ENCODE measurements at places on chromosomes 7 and 10.

DNA sequence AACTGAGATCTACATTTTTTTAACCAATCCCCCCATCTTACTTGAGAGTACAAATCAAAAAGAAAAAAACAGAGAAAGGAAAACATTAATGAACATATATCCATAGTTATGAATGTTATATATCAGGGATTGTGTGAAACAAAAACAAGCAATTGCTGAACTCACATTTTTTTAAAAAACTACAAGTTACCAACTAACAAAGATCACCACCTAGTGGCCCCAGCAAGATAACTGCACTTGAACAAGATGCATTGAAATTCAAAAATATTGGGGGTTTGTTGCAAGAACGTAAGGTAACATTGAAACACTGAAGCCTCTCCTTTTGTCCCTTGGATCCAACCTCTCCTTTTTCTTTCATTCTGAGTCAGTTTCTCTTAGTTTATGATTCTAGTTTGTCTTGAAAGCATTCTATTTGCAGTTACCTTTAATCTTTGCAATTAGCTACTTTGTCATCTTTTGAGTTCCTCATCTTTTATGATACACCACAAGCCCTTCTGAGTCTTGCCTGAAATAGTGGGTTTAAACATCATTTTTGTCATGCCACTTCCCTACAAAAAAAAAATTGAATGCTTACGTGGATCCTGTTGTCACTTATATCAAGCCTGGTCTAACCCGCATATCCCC is 87.3 kb upstream of the TES start:
- peak; percentile 79 for DNase-seq

DNA sequence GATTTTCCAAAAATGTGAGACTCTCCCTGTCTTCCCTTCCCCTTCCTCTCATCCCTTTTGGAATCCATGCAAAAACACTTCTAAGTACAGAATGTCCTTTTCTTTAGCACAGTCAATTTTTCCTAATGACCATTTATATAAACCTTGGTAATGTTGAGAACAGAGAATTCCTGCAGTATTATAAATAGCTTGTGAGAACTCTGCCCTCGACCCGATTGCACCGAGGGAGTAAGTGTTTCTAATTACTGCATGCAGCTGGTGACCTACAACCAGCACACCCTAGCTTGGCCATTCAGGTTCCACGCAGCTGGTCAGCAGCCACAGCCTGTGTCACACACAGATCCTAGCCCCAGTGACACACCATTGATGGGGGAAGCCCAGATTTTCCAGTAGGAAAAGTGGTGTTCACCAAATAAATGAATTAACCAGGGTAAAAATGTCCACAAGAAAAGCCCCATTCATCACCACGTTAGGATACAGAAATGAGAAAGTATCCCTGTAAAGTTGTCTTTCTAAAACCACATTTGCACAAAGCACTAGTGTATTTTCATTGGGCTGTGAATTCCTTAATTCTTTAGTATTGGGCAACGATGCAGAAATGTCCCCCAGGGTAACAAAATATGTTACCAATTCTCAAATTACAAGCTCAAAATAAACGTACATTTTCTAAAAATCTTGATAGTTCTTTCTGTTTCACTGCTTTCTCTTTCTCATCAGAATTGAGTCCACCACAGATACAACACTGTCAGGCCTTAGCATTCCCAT is 499.0 kb upstream of the KLF6 start:
- DNase-seq: peak; percentile 71

DNA sequence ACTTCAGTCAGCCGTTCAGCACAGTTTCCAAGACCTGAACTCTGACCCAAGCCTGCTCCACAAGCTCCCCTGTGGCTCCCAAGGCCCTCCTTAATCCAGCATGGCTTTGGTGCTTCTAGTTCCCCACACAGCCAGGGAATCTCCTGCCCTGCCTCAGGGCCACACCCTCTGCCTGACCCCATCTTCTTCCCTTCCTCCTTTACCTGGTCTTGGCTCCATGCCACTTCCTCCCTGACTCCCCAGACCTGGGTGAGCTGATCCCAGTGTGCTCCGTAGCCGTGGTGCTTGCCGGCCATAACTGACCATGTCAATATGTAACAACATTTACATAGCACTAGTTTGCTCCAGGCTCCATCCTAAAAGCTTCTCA is 20.0 kb downstream of the TMEM273 start:
- no peak for DNase-seq

DNA sequence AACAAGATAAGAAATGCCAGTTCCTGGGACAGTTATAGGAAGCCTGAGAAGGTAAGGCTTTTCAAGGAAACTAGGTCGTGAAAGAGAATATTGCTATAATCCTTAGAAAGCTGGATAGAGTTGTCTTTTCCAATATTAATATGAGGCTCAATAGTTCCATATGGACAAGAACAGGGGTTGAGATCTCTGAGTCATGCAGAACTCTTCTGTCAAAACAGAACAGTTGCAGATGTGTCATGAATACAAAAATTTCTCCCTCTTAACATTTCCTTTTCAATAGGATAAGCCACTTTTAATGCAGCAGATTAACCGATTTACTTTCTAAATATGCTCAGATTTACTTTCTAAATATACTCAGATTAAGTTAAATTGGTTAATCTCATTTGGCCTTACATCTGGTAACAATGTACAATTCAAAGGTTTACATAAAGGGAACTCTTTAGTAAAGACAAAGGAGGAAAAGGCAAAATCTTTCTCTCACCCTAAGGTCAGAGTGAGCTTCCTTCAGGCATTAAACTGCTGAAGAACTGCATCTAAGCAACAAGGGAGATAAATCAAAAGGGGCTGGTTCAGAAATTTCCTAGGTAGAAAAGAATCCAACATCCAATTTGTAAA is 104.7 kb upstream of the PCDH15 start:
- DNase-seq: no peak

DNA sequence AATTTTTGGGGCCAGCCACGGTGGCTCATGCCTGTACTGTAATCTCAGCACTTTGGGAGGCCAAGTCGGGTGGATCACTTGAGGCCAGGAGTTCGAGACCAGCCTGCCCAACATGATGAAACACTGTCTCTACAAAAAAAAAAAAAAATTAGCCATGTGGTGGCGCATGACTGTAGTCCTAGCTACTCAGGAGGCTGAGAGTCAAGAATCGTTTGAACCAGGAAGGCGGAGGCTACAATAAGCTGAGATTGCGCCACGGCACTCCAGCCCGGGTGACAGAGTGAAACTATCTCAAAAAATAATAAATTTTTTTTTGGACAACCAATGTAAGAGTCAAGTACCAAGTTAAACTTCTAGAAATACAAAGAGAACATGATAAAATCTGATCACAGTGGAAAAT is 164.6 kb downstream of the AVL9 start:
- DNase-seq: no peak

DNA sequence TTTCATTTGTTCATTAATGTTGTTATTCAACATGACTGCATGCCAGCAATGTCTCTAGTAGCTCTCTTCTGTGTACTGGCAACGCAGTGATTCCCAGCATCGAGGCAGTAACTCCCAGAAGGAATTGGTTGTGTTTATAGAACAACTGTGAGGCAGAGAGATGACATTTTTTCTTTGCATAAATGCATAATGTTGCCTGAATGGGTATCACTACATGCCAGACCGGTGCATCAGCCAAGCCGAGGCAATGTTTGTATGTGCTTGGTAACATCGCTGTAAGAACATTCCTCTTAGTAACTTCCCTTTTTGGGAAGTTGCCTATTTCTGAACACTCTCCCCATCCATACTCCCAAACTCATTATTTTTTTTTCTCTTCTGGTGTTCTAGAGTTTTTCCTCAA is 182.9 kb downstream of the HTR7 start:
- peak; percentile 91 for DNase-seq

DNA sequence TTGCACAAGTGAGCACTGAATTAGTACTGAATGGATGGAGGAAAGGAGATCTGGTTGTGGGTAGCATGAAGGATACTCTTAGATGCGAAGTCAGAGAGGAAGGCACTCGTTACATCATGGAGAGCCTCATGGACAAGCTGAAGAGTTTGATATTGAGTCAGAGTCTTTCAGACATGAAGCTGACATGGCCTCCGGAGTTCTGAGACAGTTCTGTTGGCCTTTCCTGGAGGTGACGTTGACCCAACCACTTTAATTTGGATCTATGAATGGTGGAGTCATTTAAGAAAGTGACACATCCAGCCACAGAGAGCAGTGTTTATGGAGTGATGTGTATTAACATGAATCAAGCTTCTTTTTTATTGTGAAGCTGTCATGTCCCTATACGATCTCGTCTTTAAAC is 286.3 kb upstream of the CDC14C start:
- DNase-seq: no peak

- DNase-seq: no peak
These were observed 45.3 kb upstream of the CDK1 start for GRCh38 chr10:60732807-60733516.

GRCh38 chr7:155183655-155184054 is 113.5 kb downstream of the HTR5A start:
- no peak for DNase-seq

DNA sequence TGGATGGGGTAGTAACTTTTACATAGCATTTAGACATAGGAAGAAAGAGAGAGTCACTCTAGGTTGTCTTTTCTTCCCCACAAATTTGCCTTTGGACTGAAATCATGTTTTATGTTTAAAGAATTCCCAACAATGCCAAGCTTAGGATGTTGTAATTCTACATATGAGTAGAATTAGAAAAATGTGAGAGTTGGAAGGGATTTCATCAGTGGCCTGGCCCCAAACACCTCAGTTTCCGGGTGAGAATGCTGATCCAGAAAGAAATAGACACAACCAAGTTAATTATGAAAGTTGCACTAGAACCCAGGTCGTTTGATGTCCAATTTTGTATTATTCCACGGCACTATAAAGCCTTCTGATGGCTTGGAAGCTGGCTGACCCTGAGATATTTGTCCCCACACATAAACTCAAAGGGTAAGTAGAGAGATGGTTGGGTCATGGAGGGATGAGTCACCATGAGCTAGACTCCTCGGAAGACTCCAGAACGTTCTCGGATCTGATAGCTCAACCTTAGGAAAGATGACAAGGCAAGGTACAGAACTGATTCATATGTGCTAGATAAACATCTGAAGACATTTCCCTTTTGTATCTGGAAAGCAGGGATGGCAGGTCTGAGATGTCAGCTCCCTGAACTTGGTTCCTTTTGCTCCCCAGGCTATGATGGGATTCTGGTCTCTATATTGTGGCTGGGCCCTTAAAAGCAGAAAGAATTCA is 48.8 kb upstream of the SLC35B4 start:
- peak; percentile 89 for DNase-seq

Measured in cardiac fibroblast (primary cell).